C1 segment of cervical spinal cord (tissue), 14 donors: ENCODE measurements at places on chromosomes 3 and 15.

- DNase-seq, result peak; percentile 53
Observed at GRCh38 chr3:188006726-188007393, 147.1 kb upstream of the LPP start.

DNA sequence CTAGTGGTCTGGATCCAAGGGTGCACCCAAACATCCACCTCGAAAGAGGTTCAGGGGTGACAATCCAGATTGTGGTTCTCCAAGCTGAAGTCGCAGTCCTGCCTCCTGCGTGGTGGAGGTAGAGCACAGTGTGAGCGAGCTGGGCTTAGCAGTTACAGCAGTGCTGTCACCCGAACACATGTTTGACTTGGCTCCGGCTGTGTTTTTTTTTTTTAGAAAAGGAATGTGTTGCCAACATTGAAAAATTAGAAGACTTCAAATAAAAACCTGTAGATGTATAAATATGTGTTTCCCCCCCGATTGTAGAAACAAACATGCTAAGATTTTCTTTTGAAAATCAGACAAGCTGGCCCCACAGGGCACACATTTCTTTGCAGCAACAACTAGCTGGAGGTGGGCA lies 530.8 kb downstream of the SHQ1 start:
- no peak for DNase-seq

DNA sequence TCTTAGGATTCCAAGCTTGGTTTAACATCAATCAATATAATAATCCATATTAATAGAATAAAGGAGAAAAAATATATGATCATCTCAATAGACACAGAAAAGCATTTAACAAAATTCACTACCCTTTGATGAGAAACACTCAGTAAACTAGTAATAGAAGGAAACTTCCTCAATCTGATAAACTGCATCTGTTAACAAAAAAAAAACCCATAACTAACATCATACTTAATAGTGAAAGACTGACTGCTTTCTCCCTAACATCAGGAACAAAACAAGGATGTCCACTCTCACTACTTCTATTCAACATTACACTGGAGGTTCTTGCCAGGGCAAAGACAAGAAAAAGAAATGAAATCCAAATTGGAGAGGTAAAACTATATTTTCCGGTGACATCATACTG lies 30.5 kb downstream of the LRRK1 start:
- DNase-seq, result no peak

GRCh38 chr3:3447641-3448040 lies 268.1 kb upstream of the CRBN start:
- DNase-seq, result no peak

- DNase-seq, result no peak
Observed at GRCh38 chr3:132290833-132291232, 26.4 kb upstream of the ACP3 start.

DNA sequence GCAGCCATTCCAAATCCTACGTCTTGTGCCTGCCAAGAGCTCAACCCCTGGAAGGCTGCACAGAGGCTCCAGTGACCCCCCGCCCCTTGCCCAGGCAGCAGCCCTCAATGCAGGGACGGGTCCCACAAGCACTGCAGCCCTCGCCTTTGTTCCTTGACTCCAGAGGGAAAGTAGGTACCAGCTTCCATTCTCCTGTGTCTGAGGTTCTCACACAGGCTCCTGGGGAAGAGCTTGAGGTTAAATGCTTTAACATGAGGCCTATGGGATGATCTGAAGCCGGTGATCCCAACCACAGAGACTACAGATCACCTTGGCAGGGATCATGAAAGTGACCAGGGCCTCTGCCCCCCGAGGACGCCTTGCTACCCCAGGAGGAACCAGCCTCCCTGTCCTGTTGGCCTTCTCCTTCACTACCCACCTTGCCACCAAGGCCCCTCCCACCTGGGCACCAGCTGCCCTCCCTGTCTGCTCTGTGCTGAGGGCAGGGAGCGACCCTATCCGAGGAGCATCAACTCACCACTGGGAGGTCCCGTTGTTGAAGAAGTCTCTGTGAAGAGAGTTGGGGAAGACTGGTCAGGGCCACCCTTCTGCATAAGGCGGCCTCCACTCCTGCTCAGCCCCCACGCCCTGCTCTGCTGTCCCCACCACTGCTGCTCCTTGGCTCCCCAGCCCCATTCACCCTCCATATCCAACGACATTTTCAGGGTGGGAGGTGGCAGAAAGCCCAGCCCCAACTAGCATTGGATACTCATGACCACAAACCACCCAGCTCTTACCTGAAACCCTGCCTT lies 95.3 kb downstream of the SEC22A start:
- DNase-seq, result no peak

DNA sequence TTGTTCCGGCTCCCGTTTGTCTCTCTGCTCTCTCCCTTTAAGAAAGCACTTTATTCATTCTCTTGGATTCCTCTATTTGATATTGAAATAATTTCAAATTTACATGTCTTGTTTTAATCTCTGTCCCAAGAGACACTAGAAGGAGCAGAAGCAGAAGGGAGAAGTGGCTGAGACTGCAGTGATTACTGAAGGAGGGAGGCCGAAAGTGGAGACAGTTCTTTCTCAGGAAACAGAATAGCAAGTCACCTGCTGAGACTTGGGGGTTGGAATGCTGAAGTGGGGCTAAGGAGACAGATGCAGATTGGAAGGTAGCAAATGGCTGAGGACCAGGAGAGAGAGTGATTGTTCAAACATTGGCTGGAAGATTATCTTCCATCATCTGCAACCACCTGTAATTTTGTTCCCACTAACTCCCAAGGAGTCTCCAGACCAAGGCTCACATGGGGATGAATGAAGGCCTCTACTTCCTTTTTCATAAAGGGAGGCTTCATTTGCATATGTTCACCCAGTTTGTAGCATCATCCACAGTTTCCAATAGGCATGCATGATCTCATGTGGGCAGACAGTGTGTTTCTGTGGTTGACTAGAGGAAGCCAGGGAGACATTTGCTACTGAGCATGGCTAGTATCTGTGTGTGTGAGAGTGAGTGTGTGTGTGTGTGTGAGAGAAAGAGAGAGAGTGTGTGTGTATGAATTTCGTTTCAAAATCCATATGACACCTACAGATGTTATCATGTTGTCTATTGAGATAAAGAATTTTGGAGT lies 24.0 kb downstream of the LTF start:
- DNase-seq, result no peak

- peak; percentile 82 for DNase-seq
Observed at GRCh38 chr3:40173227-40173721, 136.2 kb upstream of the EIF1B start.

DNA sequence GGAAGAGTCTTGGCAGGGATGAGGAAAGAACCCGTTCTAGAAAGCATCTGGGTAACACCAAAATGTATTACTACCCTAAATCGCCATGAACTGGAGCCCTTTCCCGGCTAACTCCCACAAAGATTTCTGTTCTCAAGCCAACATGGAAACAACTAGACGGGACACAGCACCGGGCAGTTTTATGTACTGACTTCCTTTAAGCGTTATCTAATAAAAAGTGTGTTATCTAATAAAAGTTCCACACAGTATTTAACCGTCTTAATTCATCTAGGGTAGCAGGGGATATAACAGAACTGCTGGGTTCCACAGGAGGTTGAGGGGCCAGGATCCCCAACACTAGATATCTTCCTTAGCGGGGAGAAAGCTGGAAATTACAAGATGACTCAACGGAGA lies 347 bp upstream of the C3orf62 start:
- no peak for DNase-seq

DNA sequence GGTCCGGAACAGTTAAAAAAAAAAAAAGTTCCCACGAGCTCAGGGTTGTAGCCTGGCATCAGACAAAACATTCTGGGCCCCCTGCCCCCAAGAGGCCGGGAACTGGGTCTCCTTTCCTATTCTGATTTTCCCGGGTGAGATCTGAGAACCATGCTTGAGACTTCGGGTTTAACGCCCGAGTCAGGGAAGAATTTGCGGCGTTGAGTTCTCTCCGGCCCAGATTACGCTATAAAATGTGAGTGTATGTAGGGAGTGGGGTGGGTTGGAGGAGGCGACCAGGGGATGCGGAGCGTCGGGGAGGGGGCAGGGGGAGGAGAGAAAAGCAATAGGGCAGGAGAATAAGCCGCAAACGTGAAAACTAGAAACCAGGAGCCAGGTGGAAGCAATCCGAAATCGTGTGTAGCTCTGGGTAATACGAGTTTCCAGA lies 2.7 kb downstream of the ZIC1 start:
- DNase-seq, result no peak

- DNase-seq, result no peak
Observed at GRCh38 chr15:37599156-37599555, 335.3 kb upstream of the TMCO5A start.

GRCh38 chr15:41955807-41956525 lies 16.4 kb downstream of the EHD4 start:
- no peak for DNase-seq

GRCh38 chr15:26954403-26954802 lies 16.6 kb upstream of the GABRG3 start:
- no peak for DNase-seq

DNA sequence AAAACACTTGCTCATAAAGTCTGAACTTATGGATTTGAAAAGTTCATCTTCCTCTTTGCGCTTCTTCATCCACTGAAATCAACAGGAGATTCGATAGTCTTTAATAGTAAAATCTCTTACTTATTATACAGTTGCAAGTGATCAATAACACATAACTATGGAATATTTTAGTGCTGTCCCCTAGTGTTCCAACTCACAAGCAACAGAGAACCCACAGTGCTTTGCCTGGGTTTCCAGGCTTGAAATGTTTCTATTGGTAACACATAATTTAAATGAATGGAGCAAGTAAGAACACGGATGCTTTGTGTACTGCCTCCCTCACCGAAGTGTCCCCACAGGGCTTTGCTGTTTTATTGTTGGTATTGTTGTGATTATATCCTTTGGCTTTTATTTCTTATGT lies 93.5 kb downstream of the WDR72 start:
- no peak for DNase-seq

DNA sequence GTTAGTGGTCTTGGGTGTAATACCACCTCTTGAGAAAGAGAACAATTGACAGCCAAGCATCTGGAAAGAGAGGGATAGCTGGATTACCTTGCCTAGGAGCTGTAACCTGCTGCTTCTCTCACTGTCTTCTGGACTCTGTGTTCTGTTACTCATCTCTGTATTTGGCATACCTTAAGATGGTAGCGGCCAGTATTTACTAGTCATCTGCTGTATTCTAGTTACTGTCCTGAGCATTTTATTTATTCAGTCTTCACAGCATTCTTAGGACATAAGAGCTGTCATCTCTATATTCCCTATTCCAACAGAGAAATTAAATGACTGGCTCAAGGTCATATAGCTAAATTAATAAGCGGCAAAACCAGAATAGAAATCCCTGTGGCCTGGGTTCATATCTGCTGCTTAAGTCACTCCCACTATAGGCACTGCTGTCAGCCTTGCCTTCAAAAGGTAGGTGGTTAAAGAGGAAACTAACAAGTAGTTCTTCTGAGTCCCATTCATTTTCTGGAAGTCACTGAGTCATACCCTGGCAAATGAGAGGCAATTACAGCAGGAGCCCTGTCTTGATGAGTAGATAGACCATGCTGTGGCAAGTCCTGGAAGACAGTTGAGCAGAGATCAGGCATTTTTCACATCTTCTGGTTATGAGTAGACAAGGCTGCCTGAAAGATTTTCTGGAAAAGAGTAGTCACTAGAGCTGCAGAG lies 68.2 kb downstream of the RAB7A start:
- no peak for DNase-seq
